ENCODE measurements at places on chromosomes 2 and 18.

DNA sequence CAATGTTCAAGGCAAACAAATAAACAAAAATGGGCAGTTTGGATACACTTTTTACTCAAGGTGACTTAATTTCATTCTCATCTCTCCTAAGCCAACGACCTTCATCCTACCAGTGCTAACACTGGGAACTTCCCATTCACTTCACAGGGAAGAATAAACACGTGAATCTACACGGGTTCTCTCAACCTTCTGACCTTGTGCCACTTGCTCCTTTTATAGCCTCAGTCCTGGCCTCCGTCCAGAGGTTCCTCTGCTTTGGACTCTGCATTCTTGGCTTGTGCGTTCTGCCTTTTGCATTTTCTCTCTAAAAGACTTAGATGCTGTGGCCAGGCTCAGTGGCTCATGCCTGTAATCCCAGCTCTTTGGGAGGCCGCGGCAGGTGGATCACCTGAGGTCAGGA, 13.8 kb downstream of the ZNF2 start:
- ATAC-seq, result no peak

DNA sequence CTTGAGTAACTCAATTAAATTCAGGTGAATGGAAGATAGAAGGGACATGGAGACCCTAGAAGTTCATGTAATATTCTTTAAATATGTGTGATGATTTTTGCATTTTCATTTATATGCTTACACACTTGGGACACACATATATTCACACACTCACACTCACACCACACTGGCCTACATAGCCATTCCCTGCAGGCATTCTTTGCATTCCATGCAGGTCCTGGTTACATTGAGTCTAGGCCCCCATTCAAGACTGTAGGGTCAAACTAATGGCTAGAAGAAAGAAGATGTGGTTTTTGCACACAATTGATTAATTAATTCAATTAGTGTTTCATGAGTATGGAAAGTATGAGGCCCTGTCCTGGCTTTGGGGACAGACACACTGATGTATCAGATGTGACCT, 249.4 kb downstream of the HNMT start:
- no peak for ATAC-seq

DNA sequence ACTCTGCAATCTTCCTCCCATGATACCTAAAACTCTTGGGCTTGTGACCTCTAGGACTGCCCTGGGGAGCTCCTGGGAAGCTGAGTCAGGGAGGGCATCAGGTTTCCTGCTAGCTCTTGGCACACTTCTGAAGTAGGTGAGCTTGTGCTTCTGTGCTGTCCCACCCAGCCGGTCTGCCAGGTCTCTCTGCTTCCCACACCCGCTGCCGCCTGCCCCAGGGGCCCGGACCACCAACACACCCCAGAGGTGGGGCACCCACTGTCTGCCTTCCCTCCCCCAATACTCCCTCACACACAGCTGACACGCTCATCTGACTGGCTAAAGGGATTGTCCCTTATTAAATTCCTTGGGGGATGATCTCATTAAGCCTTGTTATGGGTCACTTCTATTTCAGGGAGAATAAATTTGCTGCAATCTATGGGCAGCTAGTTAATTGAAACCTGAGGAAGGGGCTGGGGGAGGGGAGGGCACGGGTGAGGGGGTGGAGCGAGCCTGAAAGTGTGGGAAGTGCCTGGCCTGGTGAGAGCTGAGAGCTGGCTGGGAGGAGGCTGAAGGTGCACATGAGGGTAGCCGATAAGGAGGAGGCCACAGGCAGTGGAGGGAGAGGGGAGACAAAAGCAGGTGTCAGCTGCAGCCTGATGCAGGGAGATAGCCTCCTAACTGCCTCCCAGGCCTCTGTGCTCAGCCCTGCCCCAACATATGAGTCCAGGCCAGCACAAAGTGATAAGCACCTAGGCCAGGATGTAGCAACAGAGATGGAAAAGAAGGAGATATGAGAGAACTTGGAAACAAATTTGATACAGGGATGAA, 48.8 kb downstream of the HAUS1 start:
- no peak for ATAC-seq

DNA sequence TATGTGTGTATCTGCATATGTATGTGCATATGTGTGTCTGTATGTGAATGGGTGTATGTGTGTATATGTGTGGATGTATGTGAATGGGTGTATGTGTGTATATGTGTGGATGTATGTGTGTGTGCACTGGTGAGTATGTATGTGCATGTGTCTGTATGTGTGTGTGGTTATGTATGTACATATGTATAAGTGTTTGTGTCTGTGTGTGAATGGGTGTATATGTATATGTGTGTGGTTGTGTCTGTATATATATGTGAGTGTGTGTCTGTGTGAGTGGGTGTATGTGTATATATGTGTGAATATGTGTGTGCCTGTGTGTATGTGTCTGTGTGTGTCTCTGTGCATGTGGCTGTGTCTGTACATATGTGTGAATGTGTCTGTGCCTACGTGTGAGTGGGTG, 748.4 kb upstream of the HS6ST1 start:
- ATAC-seq, result no peak

GRCh38 chr2:69565431-69565839, 78.1 kb downstream of the AAK1 start:
- ATAC-seq, result peak; percentile 78

GRCh38 chr2:47784352-47784851, 1.5 kb downstream of the MSH6 start:
- no peak for ATAC-seq

DNA sequence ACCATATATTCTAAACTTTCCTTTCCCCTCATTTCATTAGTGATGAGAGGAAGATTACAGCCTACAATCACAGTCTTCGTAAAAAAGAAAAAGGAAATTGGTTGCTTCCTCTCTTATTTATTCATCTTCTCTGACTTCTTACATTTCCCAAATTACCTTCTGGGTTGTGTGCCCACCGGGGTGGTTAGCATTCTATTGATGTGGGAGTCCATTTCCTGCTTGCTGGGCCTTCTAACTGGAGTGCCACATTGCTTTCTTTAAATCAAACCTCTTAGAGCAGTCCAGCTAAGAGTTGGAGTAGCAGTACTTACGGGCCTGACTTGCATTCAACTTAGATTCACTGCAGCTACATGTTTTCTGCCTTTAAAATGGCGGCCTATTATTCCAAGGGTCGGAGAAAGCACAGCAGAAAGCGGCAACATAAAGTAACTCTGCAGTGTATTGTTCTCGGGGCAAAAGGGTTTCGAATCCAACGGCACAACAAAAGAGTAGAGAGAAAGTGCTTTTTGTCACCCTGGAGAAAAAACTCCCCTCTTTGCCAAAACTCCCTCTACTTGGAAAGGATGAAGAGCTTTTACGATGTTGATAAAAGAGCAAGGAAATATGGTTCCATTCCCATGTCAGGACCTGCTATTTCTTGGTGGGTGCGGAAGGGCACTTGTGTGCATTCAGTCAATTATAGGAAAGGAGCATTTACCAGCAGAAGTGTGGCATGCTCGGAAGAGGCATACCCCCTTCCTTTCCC, 110.6 kb upstream of the DLX2 start:
- no peak for ATAC-seq

DNA sequence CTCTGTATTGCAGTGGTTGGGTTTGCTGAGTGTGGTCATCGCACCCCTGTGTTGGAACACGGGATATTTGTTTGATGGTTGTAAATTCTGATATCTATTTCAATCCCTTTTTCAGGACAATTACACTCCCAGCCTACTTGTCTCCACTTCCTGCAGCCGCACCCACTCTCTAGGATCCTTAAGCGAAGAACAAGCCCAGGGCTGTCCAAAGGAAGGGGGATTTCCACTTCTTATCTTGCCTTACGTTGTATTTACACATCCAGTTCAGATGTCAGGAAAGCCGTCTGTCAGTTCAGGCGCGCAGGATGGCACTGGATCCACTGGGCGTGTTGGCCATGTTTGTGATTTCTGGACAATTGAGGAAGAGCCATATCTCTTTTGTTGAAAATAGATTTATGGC, 834.5 kb upstream of the SALL3 start:
- no peak for ATAC-seq

Measured in activated T-helper 17 cell treated with anti-CD3 and anti-CD28 coated beads, Interleukin-2, amount 50 U/mL, for 72 hours (primary cell).